Erythroblast (primary cell): ENCODE measurements at places on chromosomes 11 and 22.

DNA sequence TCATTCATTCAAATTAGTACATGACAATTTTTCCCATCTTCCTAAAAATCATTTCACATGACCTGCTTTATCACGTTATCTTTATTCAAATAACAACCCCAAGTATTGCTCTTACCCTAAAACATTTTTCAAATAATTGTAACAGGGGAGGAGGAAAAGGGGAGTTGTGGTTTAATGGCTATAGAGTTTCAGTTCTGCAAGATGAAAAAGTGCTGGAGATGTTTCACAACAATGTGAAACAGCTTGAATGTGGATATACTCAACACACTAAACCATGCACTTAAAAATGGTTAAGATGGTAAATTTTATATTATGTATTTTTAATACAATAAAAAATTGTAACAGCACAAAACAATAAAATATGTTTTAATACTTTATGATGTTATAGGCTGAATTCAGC lies 161.6 kb upstream of the GUCY1A2 start:
- no peak for DNase-seq

DNA sequence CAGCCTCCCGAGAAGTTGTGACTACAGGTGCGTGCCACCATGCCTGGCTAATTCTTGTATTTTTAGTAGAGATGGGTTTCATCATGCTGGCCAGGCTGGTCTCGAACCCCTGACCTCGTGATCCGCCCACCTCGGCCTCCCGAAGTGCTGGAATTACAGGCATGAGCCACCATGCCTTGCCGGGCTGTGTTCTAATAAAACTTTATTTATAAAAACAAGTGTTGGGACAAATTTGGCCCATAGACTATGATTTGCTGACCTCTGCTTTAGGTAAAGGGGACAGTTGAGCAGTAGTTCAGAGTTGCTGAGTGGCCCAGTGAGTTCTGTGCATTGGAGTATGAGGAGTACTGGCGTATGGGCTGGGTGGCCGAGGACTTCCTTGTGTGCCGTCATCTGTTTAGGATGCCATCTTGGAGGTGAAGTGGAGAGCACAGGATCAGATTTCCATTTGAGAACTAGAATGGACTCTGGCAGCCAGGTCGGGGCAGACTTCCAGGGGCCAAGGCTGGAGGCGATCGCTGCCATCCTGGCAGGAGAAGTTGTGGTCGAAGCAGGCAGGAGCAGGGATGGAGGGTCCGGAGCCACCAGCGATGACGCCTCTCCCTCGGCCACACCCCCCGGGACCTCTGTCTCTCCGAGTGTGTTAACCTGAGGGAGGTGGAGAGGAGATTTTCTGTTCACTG lies 43.8 kb downstream of the FBLN1 start:
- DNase-seq, result no peak

DNA sequence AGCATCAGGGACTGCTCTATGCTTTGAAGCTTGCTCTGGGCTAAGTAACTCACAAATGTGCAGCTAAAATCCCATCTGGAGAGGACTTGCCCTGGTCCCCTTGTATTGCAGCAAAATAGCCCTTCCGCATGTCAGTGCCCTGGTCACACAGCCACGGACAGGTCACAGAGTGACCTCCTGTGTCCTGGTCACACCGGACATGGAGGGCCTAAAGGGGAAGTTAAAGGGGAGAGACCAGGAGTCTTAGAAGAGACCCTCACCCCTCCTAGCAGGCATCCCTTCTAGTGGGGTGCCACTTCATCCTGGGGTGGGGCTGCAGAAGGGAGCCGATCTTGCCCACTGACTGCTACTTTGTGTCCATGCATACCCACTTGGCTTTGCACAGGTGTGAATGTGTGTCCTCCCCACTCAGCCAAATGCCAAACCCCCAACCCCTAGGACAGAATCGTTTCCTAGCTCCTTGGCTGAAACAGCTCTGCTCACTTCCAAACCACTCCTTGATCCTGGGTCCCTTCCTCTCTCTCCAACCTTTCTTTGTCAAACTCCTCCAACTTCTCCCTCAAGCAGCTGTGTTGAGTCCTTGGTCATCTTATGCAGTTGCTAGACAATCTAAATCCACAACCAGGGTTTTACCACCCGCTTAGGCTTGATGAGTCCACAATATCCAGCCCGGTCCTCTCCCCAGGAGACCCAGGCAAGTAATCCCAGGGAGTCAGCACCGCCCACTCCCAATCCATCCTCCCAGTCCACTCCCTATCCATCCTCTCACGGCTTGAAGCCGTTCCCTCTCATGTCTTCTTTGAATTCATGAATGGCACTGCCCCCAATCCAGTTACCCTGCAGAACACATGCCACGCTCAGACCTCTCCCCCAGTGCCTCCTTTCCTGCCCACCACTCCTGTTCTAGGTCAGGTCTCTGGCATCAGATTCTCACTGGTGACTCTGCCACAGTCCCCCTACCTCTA lies 3.3 kb upstream of the FXYD6 start:
- no peak for DNase-seq

GRCh38 chr11:28699701-28700100 lies 591.5 kb downstream of the METTL15 start:
- no peak for DNase-seq

GRCh38 chr22:47605886-47606285 lies 843.4 kb downstream of the TBC1D22A start:
- no peak for DNase-seq

DNA sequence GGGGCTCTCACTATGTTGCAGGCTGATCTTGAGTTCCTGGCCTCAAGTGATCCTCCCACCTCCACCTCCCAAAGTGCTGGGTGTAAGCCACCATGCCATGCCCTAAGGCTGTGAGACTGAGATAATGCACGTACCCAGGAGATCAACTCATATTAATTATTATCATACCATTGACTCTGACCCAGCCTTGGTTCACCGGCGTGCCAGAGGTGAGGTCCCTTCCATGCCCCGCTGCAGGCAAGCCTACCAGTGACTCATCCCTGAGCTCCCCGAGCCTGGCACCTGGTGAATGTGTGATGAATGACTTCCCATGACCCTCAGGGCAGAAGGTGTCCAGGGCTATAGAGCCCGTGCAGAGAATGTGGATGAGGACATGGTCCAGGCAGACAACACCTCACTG lies 12.1 kb downstream of the GAL3ST1 start:
- peak; percentile 31 for DNase-seq

DNA sequence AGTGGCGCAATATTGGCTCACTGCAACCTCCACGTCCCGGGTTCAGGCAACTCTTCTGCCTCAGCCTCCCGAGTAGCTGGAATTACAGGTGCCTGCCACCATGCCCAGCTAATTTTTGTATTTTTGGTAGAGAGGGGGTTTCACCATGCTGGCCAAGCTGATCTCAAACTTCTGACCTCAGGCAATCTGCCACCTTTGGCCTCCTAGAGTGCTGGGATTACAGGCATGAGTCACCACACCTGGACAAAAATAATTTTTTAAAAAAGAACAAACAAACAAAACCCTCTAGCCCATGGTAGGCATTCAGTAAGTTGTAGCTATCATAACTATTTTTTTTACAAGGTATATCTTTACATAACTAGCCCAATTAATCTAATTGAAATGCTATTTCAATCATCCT lies 73.9 kb upstream of the CAPRIN1 start:
- no peak for DNase-seq

DNA sequence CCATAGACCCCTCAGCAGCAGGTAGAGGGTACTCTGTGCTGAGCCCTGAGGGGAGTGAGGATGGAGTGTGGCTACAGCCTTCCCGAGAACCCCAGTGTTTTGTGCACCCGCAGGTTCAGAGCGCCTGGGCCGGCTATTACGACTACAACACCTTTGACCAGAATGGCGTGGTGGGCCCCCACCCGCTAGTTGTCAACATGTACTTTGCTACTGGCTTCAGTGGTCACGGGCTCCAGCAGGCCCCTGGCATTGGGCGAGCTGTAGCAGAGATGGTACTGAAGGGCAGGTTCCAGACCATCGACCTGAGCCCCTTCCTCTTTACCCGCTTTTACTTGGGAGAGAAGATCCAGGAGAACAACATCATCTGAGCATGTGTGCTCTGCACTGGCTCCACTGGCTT lies 5.6 kb upstream of the TIRAP start:
- no peak for DNase-seq

DNA sequence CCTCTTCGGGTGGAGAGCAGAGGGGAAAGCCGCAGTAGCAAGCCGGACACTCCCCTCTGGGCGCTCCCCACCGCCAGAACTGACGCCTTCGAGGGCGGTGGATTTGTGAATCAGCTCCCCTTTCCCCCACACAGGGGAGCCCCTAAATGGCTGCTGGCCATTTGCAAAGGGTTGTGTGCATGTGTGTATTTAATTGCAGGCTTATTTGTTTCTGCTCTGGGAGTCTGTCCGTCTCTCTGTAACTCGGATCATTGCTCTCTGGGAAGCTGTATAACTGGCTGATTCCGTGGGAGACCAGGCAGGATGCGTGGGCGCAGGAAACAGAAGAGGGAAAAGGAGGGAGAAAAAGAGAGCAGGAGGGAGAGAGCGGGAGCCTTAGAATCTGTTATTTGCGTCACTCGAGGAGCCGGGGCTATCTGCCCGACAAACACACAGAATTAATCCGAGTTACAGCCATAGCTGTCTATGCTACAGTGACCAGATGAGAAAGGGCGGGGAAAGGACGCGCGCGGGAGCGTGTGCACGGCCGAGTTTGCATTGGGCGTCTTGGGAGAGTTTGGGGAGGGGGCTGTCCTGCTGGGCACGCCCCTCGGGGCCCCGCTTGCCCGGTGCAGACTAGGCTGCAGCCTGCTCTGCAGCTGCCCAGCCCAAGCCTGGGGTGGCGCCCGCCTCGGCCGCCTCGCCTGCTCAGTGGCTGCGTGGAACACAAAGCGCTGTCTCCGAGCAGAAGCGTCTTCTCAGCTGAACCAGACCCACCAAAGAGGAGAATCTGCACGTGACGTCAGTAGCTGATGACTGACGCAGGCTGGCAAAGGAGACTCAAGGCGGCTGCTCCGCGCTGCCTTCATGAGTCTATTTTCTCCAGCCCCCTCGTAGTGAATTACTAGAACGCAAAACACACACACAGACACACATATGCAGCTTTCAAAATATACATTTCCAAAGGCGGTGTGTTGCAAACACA lies 105.3 kb upstream of the HSD17B12 start:
- peak; percentile 8 for DNase-seq

DNA sequence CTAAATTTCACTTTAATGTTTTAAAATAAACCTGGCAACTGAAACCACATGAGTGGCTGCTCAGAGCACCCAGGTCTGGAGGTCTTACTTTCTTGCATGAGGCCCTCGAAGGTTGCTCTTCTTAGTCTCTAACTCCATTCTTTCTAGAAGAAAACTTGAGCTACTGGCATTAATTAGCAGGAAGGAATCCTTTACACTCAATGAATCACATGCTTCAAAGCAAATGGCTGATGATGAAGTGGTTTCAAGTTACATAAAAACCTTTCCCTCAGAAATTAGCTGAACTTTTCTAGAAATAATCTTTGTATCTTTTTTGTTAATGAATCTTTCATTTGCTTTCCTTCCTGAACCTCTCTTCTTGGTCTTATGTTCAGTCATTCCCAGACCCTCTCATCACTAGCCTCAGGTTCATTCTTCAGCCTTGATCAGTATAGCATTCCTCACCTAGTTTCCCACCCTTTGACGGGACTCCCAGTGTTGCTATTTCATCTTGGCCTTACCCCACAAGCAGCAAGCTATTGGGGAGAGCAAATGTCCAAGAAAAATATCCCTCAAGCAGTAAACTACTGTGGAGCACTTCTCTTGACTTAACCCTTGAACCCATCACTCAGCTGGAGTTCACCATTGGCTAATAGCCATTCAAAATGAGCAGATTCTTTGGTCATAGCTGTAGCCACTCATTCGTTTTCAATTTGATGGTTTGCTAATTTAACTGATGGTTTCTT lies 75.1 kb downstream of the INSC start:
- no peak for DNase-seq

DNA sequence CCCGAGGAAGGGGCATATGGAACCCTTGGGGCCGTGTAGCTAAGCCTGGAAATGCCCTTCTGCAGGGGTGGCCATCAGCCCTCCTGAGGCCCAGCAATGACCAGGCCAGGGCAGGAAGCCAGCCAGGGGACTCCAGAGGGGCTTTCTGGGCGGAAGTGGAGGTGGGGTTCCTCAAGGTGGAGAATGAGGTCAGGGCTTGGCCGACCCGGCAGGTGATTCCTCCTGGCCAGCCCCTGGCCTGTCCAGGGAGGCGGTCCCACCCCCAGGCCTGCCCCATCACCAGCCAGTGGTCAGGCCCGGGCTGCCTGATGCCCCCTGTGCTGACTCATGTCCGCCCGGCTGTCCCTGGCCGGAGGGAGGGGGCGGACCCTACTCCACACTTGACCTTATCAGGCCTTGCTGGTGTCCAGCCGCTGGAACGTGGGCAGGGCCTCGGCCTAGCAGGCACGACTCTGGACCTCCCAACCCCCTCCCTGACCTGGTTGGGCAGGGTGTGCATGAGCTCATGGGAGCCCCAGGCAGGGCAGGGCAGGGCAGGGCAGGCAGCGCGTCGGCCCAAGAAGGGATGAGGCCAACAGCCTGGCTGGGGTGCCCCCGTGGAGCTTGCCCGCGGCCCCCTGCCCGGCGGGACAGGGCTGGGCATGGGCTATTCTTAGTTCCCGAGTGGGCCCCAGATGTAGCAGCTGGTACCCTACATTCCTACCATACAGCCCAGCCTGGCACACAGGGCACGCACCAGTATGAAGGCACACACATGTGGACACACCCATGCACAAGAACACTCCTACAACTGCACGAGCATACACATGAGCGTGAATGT lies 35.9 kb downstream of the RPL3 start:
- peak; percentile 61 for DNase-seq

DNA sequence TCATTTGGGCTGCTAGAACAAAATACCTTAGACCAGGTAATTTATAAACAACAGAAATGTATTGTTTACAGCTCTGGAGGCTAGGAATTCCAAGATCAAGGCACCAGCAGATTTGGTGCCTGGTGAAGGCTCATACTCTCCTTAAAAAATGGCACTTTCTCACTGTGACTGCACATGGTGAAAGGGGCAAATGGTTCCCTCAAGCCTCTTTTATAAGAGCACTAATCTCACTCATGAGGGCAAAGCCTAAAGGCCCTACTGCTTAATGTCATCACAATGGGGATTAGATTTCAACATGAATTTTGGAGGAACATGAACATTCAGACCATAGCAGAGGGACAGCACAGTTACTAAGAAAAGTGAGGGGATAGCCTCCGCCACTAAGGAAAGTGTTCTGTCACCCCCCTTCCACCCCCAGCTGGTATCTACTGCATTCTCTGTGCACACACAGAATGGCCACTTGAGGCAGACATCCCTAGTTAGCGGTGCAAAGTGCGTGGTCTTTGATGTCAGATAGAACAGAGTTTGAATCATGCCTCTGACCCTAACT lies 47.2 kb upstream of the CEP295 start:
- DNase-seq, result peak; percentile 11

- DNase-seq, result peak; percentile 33
These were observed 2.5 kb downstream of the CHST1 start for GRCh38 chr11:45662665-45663485.

GRCh38 chr22:37425369-37425768 lies 1.9 kb downstream of the ELFN2 start:
- DNase-seq, result no peak

- DNase-seq, result no peak
These were observed 6.2 kb upstream of the FTH1 start for GRCh38 chr11:61973476-61974162.

- DNase-seq, result no peak
These were observed 4.5 kb downstream of the ESS2 start for GRCh38 chr22:19139974-19140373.
